Smooth muscle cell of the brain vasculature (primary cell): ENCODE measurements at places on chromosomes 2 and 18.

- DNase-seq: no peak
Observed at GRCh38 chr2:231541645-231542044, 11.4 kb upstream of the NMUR1 start.

DNA sequence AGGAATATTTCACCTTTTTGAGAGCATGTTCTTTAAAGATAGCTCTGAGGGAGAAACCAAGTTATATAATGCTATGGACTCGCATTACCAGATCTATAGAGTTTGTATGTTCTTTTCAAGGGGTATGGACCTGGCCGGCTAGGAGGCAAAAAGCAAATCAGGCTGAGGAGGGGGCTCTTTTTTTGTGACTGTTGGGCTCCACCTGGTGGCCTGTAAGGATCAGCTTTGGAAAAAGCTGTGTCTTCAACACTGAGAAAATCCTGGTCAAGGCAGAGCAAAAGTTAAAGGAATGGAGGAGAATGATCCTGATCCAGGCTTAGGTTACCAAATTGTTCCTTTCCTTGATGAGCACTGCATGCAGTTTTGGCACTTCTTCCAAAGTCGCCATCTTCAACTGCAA lies 180.5 kb downstream of the DIS3L2 start:
- DNase-seq: peak; percentile 7

GRCh38 chr2:233449081-233449901 lies 95.0 kb downstream of the DGKD start:
- DNase-seq: peak; percentile 26

GRCh38 chr18:35127201-35127600 lies 86.0 kb downstream of the MAPRE2 start:
- no peak for DNase-seq

DNA sequence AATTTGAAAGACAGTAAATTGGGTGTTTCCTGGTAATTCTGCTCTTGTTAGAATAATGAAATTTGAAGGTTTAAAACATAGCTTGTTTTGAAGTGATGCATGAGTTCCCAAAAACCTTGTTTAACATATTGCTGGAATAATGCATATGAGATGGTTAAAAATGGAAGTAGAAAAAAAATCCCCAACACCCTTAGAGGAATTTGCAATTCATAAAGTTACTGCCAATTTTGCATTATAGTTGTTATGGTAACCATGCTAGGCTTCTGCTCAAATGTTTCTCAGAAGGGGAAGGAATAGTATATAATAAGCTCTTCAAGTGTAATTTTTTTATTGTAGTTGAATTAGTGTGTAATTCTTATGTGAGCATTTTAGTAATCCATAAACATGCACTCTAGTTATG lies 49.1 kb downstream of the FASTKD2 start:
- DNase-seq: no peak

DNA sequence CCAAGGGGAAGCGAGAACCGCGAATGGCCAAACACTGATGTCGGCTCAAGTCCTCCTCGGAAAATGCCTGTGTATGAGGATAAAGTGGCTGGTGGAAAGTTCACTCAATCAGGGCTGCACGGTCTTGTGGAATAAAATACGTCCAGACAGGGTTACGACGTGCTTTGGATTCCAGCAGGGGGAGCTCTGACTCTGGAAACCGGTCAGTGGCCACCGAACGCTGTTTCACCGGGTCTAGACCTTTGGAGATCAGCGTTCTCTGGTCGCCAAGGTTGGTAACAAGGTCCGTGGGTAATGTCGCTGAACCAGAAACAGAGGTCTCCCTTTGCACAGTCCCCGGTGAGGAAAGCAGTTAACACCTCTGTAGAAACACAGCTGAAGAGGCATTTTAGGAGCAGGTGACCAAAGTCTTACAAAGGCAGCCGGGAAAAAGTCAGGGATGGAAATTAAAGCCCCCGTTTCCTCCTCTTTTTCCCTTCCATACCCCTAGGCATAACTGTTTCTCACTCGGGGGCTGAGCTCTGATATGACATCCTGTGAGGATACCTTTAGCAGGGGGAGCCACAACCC lies 47.8 kb downstream of the CDCA7 start:
- peak; percentile 67 for DNase-seq

- no peak for DNase-seq
Observed at GRCh38 chr2:109102588-109103233, 26.3 kb upstream of the SH3RF3 start.

DNA sequence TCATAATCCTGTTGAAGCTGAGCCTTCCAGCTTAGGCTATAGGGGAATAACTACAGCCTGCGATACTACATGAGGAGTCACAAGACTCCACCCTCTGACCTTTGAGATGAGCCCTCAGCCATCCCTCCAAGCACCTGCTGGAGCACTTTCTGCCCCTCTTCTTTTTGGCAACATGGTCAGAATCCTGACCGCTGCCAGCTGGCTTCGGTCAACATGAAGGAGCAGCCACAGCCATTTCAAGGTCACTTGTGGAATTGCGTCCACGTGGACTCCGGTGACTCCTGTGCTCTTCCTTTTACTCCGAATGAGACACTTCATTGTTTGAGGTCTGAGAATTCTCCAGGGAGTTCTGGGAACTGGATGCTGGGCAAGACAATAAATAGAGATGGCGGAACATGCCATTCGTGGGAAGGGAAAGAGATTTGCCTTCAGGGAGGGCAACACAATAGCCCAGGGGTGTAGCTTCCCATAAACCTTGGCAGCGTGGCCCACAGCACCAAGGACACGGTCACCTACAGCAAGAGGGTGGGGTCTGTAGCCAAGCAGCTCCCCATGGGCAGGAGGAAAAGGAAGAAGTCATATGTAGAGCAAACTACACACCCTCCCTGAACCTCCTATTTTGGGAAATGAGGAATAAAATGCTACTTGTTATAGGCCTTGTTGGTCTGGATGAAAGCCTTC lies 73.3 kb upstream of the PPP1CB start:
- DNase-seq: no peak

DNA sequence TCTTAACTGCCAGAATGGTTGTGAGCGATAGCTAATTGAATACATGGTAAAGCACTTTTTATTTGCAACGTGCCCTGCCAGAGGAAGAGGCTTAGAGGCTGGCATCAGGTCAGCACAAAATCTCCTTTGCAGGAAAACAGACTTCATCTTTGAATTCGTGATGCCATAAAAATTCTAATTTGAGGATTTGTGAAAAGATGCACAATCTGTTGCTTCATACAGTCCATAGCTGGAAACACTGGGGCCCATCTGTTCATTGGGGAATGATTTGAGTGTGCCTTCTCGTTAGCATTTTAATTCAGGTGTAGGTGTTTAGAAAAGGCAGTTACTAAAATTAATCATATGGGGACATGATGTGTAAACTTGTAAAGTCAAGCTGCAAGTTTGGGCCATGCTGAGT lies 876.0 kb downstream of the SLC4A3 start:
- no peak for DNase-seq

DNA sequence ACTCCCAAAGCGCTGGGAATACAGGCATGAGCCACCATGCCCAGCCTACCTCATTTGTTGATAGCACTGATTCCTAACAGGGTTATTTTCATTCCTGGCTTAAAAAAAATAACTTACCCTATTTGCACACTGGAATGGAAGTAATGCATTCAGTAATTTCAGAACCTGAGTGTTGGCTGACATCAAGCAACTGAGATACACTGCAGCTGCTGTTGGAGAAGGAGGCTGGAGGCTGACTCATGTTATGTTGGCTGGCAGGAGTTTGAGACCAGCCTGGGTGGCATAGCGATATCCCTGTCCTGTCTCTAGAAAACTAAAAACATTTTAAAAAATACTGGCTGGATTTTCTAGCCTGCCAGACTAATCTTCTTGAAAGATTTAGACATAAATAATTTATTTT lies 385.1 kb upstream of the MEX3C start:
- DNase-seq: no peak

DNA sequence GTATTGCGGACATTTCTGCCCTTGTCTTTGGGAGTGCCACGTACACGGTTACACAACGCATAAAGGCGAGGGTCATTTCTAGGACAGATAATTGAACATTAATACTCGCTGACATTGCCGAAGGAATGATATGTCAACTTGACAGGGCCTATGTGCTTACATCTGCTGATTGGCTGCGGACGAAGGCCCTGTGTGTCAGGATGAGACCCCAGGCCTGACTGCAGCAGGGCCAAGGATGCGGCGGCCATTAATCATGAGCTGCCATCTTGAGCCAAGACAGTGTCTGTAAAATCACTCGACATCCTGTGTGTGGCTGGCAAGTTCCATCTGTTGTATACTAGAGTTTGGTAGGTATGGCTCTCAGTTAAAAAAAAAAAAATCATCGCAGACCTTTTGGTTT lies 96.6 kb downstream of the MEIS1 start:
- no peak for DNase-seq

DNA sequence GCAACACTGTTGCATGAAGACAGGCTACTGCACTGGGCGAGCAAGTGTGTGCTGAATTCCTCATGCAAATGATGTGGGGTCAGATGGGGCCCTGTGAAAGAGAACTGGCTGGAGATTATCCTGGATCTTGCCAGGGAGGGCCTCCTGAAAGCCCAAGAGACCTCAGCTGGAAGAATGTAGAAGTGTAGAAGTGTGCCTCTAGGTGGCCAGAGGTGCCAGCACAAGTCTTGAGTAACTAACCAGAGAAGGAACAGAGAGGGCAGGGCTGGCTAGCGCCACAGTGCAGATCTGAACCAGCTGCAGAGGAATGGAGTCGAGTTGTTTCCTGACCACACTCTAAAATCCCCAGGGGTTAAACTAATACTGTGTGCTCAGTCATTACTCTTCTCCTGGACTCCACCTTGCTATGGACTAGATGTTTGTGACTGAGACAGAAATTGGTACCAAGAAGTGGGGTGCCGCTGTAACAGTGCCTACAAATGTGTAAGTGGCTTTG lies 399.3 kb downstream of the LRATD1 start:
- no peak for DNase-seq

GRCh38 chr2:231132129-231132528 lies 7.3 kb upstream of the HTR2B start:
- DNase-seq: no peak

GRCh38 chr2:64626963-64627760 lies 26.6 kb downstream of the SERTAD2 start:
- no peak for DNase-seq

- DNase-seq: no peak
Observed at GRCh38 chr2:23871206-23871605, 55.7 kb downstream of the ATAD2B start.

DNA sequence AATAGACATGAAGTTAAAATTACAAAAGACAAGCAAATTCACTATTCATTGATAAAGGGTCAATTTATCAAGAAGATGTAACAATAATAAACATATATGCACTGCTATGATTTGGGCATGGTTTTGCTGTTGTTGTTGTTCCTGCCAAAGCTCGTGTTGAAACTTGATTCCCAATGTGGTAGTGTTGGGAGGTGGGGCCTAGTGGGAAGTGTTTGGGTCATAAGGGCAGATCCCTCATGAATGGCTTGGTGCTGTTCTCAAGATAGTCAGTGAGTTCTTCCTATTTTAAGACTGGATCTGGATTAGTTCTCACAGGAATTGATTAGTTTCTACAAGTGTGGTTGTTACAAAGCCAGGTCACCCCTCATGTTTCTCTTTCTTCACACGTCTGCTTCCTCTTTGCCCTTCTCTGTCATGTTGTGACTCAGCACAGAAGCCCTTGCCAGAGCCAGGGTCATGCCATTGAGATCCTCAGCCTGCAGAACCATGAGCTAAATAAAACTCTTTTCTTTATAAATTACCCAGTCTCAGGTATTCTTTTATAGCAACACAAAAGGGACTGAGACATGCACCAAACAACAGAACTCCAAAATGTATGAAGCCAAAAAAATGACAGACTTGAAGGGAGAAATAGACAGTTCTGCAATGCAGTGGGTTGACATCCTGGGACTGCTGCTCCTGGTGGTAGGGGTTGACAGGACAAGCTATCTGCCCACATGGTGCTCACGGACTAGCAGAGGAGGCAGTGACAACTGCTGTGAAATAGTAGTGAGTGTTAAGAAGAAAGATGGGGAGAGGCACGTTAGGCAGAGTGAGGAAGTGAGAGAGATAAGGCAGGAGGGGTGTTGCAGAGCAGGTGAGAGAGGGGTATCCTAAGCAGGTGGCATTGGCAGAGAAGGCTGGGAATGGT lies 18.6 kb upstream of the SKA1 start:
- DNase-seq: no peak

DNA sequence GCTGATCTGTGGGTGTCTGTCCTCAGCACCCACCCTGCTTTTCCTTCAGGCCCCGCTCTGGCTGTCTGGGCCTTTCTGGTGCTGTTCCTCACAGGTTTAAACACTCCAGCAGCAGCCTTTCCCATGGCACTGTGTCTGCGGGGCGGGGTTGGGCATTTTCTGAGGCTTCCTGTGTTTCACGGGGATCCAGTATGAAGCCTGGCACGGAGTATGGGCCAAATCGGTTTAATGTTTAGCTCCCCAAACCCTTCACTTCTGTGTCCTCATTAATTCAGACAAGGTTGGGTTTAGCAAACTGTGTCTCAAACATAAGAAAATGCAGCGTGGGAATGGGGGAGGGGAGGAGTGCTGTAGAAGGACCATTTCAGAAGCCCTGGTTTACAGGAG lies 44.9 kb downstream of the HPCAL1 start:
- DNase-seq: no peak

GRCh38 chr2:152762202-152762601 lies 43.8 kb downstream of the ARL6IP6 start:
- no peak for DNase-seq

- DNase-seq: no peak
Observed at GRCh38 chr2:38394903-38395341, 17.8 kb upstream of the ATL2 start.

DNA sequence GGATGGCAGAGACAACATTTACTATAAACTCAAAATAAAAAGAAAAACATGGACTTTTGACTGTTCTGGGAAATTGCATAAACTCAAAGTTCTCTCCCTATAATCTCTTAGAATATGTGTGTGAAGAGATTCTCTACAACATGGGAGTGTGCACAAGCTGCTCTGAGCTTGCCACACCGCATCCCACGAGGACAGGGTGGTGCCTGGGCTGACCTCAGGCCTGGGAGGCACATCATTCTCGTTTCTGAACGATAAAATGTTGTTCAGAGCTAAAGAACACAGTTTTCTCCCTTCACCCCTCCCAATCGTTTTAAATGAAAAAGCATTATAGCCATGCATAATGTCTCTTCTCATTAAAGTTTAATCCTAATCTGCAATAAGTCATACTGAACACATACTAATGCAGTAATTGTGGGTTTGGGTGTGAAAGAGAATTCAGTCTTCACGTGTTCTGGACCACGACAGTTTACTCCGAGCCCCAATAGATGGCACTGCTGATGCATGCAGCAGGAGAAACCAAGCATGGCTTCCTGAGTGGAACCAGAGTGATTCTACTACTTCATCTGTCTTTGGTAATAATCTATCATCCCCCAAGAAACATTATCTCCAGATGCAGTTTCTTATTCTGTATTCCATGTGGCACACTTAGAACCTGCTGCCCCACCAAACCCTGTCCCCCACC lies 46.9 kb upstream of the LAMA1 start:
- DNase-seq: no peak
